CD4-positive, alpha-beta T cell treated with Interleukin-6 for 4 hours (primary cell): ENCODE measurements at places on chromosomes 2 and 18.

DNA sequence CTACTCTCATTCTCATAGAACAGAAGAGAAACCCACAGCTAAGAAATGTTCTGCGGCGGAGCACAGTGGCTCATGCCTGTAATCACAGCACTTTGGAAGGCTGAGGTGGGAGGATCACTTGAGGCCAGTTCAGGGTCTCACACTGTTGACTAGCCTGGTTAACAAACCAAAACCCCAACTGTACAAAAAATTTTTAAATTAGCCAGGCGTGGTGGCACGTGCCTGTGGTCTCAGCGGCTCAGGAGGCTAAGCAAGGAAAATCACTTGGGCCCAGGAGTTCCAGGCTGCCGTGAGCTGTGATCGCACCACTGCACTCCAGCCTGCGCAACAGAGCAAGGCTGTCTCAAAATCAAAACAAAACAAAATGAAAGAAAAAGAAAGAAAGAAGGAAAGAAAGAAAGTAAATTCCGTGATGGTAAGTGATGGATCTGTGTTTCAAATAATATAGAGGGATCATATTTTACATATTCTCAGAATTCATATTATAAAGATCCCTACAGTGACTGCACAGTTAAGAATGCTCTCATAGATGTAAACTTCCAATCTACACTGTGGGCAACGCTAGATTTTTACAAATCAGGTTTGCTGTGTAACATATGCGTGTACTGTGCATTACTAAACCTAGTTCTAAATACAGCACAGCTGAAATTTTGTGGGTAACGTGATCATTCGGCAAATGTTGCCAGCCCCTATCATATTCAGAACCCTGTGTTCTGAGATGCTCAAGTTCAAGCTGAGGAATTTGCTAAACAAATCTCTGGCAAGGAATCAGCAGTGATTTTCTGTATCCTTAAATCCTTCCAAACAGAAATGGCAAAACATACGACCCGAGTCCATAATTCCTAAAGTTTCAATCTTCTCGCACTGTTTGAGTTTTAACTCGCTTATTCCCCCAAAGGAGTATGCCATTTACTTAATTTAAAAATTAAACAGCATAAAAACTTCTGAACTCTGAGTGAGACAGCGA lies 1.2 kb upstream of the RAB12 start:
- DNase-seq, result no peak

- DNase-seq, result no peak
These were observed 15.4 kb downstream of the ZNF396 start for GRCh38 chr18:35361570-35362321.

DNA sequence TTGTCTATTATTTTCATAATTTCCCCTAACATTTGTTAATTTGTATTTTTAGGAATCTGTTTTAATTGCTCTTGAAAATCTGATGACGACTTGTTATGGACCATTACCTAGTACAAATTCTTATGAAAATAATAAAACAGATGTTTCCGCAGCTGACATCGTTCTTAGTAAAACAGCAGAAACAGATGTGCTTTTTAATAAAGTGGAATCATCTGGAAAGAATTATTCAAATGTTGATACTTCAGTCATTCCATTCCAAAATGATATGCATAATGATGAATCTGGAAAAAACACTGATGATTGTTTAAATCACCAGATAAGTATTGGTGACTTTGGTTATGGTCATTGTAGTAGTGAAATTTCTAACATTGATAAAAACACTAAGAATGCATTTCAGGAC lies 69.9 kb downstream of the PMS1 start:
- DNase-seq, result no peak

DNA sequence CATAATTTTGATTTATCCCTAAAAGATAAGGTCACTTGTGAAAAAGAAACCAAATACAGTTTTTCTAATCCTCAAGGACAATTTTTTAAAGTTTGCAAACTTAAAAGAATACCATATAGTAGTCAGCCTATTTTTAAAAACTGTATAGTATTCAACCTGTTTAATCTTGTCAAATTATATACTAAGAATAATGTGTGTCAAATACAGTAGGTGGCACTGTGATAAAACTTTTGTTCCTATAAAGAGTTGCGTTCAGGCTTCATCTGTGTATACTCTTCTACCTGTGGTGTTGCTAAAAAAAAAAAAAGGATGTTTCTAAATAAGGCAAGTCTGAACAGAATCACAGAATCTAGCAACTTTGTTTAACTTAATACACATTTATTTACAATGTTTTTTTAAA lies 68.6 kb downstream of the CCDC138 start:
- DNase-seq, result no peak

DNA sequence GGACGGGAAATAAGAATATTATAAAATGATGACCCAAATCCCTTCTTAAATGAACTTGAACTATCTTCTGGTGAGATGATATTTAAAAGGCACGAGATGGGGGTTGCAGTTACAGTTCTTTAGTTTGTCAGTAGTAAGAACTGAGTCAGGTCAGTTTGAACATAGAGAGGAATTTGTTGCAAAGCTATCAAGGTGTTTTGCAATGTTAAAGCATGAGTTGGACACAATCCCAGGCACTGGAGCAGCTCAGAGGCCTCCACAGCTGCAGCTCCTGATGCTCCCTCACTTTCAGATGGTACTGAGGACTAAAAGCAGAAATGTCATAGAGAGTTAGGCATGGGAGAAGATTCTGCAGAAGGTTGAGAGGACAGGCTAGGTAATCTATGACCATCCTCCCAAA lies 236.0 kb downstream of the BCL2 start:
- no peak for DNase-seq

GRCh38 chr2:239959059-239959971 lies 65.8 kb downstream of the NDUFA10 start:
- no peak for DNase-seq

DNA sequence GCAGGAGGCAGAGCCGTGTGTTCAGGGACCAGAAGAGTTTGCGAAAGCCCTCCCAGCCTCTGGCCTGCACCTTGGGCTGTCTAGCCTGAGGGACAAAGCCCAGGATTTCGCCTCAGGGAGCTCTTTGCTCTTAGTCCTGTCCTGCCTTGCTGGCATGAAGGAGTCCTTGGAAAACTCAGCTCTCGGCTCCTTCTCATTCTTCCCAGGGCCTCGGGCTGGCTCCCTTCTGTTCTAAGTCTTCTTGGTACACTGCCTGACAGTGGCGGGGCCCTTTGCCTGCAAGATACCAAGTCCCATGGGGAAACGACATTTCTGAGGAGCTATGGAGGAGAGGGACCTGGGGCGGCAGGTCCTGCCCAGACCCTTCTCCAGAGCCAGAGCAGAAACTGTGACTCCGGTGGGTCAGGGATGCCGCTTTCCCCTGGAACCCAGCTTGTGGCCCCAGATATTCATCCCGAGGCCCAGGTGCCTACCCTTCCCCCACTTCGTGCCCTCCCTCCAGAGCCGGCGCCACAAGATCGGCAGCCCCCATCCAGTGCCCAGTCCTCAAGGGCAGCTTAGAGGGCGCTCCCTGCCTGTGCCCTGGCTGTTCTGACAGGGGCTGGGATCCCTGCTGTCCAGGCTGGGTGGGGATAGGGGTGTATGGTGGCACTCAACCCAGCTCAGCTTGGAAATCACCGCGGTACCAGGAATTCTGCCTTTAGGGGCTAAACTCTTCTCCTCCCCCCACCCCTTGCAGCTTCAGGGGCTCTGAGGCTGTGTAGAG lies 5.5 kb upstream of the CYP26B1 start:
- no peak for DNase-seq

- DNase-seq, result no peak
These were observed 234.3 kb upstream of the CYRIA start for GRCh38 chr2:16899958-16900357.

DNA sequence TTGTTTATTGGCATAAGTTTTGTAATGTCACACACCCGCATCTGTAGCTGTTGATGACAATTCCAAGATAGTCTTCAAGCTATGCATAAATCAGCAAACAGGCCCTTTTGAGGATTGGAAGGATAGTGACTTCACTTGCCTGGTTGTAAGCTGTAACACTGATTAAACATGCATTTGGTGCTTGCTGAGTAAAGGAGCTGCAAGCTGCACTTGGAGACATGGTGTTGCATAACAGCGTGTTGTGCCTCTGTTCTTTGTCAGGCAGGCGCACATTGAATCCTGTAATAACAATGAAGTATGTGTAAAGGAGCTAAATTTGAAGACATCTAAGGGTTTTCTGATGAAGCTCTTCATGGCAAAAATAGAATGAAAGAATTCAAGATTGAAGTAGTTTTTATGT lies 68.7 kb upstream of the TTC27 start:
- no peak for DNase-seq

GRCh38 chr2:197208841-197209240 lies 101.7 kb downstream of the ANKRD44 start:
- no peak for DNase-seq

GRCh38 chr2:121529439-121530211 lies 1.1 kb upstream of the RNU4ATAC start:
- peak; percentile 32 for DNase-seq

DNA sequence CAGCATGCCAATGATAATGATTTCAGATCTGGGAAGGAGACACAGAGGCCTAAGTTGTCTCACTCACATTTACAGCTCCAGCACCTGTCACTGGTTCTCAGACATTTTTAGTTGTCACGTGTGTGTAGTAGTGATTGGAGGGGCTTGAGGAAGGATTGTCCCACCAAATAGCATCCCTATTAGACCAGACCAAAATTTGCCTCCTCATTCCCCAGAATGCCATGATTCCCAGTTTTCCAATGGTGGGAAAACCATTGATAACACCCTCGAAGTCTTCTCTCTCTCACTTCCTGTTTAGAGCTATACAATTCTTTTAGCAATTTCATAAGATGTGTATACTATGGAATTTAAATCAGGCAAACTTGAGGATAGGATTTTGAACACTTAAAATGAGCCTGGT lies 52.5 kb downstream of the CCDC141 start:
- DNase-seq, result no peak

GRCh38 chr2:163185160-163185559 lies 346.6 kb upstream of the KCNH7 start:
- DNase-seq, result no peak

GRCh38 chr2:170237572-170238120 lies 59.7 kb downstream of the MYO3B start:
- no peak for DNase-seq

DNA sequence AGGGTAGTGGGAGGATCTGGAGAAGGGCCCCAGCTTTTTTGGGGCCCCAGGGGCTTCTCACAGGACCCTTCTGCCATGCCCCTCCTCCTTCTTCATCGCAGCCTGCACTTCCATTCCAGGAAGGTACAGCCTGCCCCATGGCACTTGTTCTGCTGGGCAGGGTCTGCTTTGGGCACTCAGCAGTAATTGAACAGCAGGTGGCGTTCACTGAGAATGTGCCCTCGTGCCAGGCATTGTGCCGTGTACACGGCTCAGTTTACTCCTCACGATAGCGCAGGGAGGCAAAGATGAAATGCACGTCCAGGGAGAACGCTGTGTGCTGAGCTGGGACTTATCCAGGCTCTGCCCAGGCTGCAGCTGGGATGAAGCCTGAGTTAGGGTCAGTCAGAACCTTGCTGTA lies 54.8 kb upstream of the ASB18 start:
- no peak for DNase-seq

DNA sequence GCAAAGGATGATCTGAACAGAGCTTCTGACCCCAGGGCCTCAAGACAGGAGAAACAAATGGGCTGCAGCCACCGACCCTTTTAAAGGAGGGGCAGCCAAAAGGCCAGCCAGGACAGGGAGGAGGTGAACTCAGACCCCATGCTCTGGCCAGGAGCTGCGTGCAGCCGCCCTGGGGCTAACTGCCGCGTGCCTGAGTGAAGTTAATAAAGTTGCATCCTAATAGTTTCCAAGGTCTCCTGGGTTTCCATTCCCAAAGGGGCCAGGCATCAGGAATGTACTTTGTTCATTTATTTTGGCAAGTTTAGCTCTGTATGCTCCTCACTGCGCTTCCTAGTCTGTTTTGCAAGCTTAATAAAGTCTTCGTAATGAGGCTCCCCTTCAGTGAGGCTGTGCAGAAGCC lies 60.7 kb downstream of the EN1 start:
- DNase-seq, result no peak

- no peak for DNase-seq
These were observed 29.1 kb upstream of the CPS1 start for GRCh38 chr2:210527286-210527685.

GRCh38 chr2:173567493-173567892 lies 212.8 kb downstream of the CDCA7 start:
- no peak for DNase-seq

DNA sequence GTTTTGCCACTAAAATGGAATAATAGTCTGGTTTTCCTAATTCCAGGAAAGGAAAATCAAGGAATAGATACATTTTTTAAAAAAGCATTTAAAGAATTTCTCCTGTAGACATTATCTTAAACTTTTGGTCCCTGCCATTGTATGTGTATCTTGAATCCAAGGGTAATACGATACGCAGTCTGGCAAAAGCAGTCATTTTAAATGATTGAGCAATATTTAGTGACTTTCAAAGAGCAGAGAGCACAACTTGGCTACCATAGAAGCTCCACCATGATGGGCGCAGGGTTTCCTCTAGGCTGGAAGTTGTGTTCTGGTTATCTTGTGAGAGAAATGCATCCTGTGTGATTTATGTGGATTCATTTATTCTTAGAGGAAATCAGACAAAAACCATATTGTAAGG lies 92.9 kb downstream of the NEDD4L start:
- DNase-seq, result no peak

DNA sequence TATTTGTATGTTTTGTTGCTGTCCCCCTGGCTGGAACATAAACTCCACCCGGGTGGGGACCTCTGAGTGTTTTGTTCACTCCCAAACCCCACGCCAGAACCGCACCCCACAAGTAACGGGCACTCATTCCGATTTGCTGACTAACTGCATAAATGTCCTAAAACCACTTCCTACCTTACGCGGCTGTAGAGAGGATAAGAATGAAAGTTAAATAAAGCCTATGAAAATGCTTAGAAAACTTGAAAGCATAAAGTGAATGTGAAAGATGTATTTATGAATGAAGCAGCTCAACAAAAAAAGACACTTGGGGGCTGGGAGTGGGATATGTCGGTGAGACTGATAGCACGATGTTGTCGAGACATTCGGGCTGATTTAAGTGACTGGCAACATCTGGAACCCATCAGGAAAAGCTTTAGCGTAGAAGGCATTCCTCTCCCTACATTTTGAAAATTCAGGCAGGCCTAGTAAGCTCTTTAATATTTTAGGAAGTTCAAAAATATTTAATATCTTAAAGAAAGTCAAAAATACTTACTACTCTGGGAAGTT lies 206.7 kb downstream of the SH3RF3 start:
- DNase-seq, result no peak

- DNase-seq, result no peak
These were observed 257.8 kb upstream of the GALNT5 start for GRCh38 chr2:156999661-157000060.

- peak; percentile 22 for DNase-seq
These were observed 54.3 kb downstream of the ITGA6 start for GRCh38 chr2:172481507-172482262.

GRCh38 chr2:47903781-47904490 lies 2.4 kb downstream of the FBXO11 start:
- DNase-seq, result no peak

DNA sequence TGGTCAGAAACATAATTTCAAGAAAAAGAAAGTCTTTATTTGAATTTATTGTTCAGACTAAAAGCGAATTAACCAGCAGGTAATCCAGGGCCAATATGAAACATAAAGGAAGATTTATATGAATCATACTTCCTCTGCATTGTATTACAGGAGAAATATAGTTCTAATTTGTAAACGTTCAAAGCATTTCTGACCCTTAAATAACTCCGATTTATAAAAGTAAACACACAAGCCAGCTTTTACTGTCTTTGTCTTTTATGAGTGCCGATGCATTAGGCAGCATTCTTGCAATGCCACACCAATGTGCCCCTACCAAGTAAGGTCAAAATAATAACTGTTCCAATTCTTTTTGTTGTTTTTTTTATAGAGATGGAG lies 118.8 kb upstream of the RBBP8 start:
- no peak for DNase-seq
